Tibial artery (tissue), 4 donors: ENCODE measurements at places on chromosomes 3 and 15.

GRCh38 chr3:125428216-125428830 is 53.2 kb upstream of the ZNF148 start:
- no peak overlapping the region for H3K27ac ChIP-seq
- no peak overlapping the region for H3K4me3 ChIP-seq
- no peak for DNase-seq
- no peaks in the 10 kb centered on the region for H3K4me1 ChIP-seq
- no peaks in the 10 kb centered on the region for H3K27me3 ChIP-seq
- H3K36me3 ChIP-seq = no peaks in the 10 kb centered on the region

GRCh38 chr15:59437142-59437816 is 707 bp upstream of the FAM81A start:
- H3K4me3 ChIP-seq = peak overlapping the region; percentile 55
- H3K27me3 ChIP-seq = no peaks in the 10 kb centered on the region
- H3K4me1 ChIP-seq = no peaks in the 10 kb centered on the region

DNA sequence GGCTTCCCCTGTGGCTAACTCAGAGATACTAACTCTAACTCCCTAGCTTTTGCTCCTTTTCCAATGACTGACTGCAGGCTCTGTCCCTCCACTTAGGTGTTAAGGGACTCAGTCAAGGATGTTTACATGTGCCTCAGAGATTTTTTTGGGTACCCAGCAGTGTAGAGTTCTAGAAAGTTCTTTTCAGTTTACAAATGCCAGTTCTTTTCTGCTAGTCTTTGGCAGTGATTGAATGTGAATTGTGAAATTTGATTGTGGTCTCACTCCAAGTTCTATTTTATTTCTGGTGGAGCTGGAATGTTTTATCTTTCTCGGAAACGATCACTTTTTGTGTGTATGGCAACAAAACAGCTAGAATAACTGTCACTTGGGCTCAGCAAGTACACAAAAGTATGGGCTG is 60.6 kb downstream of the IL1RAP start:
- no peaks in the 10 kb centered on the region for H3K4me1 ChIP-seq
- no peak for DNase-seq
- H3K27me3 ChIP-seq = no peaks in the 10 kb centered on the region

- no peaks in the 10 kb centered on the region for H3K4me1 ChIP-seq
- no peaks in the 10 kb centered on the region for H3K27me3 ChIP-seq
- DNase-seq = peak; percentile 84
- H3K4me3 ChIP-seq = no peak overlapping the region
- H3K36me3 ChIP-seq = no peaks in the 10 kb centered on the region
- no peak overlapping the region for H3K27ac ChIP-seq
Measured at GRCh38 chr3:196096382-196096953, 14.6 kb upstream of the TFRC start.

GRCh38 chr15:69413822-69414700 is at the start of gene KIF23:
TSS of gene KIF23 (plus strand) at chr15:69414349. CDS start at chr15:69414466, 117 bp downstream.
- DNase-seq = peak; percentile 87
- peak within 1 kb of the TSS; percentile 52 for H3K27ac ChIP-seq
- no peaks in the 10 kb centered on the region for H3K36me3 ChIP-seq
- H3K4me3 ChIP-seq = peak within 1 kb of the TSS; percentile 71
- peaks cover 70% of the 10 kb centered on the region for H3K4me1 ChIP-seq

DNA sequence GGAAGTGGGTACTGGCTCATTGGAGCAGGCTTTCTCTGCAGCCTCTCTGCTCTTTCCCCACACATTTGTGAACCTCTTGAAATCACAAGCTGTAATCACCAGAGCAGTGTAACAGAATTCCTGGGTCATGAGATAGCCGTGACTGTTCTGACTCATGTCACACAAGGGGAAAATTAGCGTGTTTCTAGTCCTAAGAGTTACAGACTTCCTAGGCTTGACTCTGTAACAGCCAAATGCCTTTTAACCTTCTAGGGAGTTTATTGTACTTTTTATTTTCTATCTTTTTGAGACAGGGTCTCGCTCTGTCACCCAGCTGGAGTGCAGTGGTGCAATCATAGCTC is 54.7 kb upstream of the TRAK1 start:
- peaks cover 74% of the 10 kb centered on the region for H3K4me1 ChIP-seq
- no peaks in the 10 kb centered on the region for H3K27me3 ChIP-seq
- no peak overlapping the region for H3K4me3 ChIP-seq

DNA sequence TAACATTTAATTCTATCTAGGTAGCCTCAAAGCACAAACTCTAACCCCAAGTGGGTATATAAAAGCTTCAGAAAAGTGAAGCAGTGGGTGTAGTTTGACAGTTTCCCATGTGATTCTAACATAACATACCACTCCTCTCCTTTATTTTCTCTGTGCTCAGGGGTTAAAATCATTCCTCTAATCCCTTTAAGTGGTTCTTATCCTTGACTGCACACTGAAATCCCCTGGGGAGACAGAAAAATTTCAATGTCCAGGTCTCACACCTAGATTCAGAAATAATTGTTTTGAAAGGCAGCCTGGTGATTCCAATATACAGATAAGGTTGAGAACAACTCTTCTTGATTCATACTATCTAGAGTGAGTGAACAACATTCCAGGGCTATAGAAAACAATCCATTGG is 986.4 kb downstream of the ROBO1 start:
- no peaks in the 10 kb centered on the region for H3K4me1 ChIP-seq
- no peak for DNase-seq
- H3K27ac ChIP-seq = no peak overlapping the region

DNA sequence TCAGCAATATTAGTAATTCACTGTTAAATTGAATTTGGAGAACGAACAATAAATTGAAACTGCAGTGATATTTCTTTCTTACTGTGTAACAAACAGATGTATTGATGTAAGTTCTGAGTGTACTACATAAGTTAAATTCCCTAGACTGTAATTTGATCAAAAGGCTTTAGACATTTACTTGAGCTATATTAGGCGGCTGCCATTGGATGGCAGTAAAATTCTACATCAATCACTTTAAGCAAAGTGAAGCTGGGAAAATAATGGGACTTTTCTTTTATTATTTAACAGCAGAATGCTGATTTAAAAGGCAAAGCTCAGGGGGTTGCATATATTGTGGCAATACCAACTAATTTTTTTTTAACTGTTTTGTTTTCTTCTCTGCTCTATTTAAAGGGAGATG is 212.6 kb upstream of the PLSCR5 start:
- H3K27me3 ChIP-seq = no peaks in the 10 kb centered on the region
- no peak for DNase-seq
- no peak overlapping the region for H3K4me3 ChIP-seq
- no peaks in the 10 kb centered on the region for H3K36me3 ChIP-seq
- H3K27ac ChIP-seq = no peak overlapping the region

DNA sequence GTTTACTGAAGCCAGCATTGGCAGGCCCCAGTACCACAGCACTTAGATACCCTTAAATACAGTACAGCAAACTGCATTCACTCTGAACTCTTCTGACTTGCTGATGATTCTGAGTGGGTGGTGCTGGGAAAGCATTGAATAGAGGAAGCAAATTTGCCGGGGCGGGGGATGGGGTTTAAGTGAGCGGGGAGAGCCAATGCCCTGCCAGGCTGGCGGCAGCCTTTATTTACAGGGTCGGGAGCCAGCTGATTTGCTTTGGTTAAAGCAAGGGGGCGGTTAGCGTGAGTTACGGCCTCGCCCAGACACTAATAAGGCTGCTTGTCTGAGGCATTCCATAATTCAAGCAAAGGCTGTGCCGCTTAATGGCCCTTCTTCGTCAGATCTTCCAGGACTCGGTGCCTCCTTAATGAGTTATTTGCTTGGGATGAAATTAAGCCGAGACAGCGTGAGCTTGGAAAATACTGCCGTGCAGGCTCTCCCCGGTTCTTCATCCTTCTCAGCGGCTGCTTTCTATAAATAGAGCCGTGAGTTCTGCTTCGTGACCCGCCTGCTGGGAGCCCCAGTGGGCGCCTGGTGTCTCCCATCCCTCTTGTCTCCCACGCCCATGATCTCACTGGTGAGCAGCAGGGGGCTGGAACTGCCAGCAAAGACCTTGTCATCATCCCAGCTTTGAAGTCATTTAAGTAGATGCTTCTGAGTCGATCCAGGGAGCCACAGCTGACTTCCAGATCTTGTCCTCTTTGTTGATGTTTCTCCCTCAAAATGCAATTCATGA is 25.8 kb downstream of the SPSB4 start:
- peak overlapping the region; percentile 46 for H3K4me3 ChIP-seq
- peak overlapping the region; percentile 53 for H3K27ac ChIP-seq
- no peaks in the 10 kb centered on the region for H3K27me3 ChIP-seq
- H3K36me3 ChIP-seq = no peaks in the 10 kb centered on the region

- no peaks in the 10 kb centered on the region for H3K36me3 ChIP-seq
- no peak for DNase-seq
- H3K4me1 ChIP-seq = no peaks in the 10 kb centered on the region
Measured at GRCh38 chr15:84970843-84971242, 10.8 kb upstream of the PDE8A start.

DNA sequence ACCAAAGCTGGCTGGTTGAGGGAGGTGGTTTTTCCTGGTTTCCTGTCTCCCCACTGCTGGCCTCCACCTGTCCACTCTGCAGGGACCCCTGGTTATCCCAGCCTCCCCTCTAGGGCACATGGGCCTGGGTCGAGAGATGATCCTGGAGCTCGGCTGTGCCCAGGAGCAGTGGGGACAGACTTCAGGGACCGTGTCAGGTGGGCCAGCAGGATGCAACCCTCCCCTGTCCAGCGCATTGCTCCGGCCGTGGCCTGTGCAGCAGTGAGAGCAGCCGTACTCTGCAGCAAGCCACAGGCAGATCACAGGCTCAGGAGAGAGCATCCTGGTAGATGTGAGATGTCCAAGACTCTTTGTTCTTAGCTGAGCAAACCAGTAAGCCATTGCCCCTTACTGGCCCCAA is 92.5 kb upstream of the RPL32 start:
- peaks cover 52% of the 10 kb centered on the region for H3K36me3 ChIP-seq
- H3K27ac ChIP-seq = peak overlapping the region; percentile 85
- peaks cover 17% of the 10 kb centered on the region for H3K4me1 ChIP-seq
- H3K4me3 ChIP-seq = no peak overlapping the region
- DNase-seq = no peak

- DNase-seq = no peak
- peaks cover 3% of the 10 kb centered on the region for H3K4me1 ChIP-seq
- no peak overlapping the region for H3K4me3 ChIP-seq
- H3K36me3 ChIP-seq = peaks cover 34% of the 10 kb centered on the region
Measured at GRCh38 chr3:127814325-127814781, 8.0 kb downstream of the MGLL start.

GRCh38 chr3:42836150-42837123 is 27.2 kb downstream of the ACKR2 start:
- no peaks in the 10 kb centered on the region for H3K27me3 ChIP-seq
- H3K4me3 ChIP-seq = no peak overlapping the region
- no peaks in the 10 kb centered on the region for H3K4me1 ChIP-seq
- no peak for DNase-seq
- no peak overlapping the region for H3K27ac ChIP-seq

GRCh38 chr3:55526332-55527030 is 39.4 kb upstream of the WNT5A start:
- H3K4me1 ChIP-seq = no peaks in the 10 kb centered on the region
- no peak overlapping the region for H3K27ac ChIP-seq
- no peaks in the 10 kb centered on the region for H3K36me3 ChIP-seq
- H3K27me3 ChIP-seq = no peaks in the 10 kb centered on the region
- DNase-seq = no peak

DNA sequence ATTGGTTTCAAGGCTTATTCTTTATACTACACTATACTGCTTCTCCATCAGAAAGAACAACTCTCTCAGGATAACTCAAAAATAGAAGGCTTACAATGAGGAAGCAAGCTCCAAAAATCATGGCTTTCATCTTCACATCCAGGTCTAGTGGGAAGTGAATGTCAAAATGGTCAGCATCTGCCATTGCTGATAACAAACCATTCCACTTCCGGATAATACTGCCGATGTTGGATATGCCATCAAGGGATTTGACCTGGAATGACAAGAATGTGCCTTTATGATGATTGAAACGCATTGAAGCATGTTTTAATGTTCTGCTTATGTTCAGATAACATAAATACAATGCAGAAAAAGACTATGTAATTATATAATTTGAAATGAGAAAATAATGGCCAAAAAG is 34.0 kb upstream of the PLOD2 start:
- no peak overlapping the region for H3K4me3 ChIP-seq

DNA sequence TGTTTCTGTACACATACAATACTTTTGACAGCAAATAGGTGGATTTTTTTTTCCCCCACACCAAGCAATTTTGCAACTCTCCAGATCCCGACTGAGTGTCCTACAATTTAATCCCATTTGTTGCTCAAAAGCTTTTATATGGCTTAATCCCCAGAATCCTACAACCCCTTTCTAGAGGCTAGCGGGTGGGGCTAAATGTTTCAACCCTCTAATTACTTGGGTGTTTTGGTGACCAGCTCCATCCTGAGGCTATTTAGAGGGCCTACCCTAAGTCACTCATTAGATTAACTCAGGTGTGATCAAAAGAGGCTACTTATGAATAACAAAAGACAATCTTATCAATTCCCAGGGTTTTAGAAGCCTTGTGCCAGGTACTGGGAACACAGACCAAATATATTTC is 21.0 kb upstream of the FBXL2 start:
- no peak overlapping the region for H3K4me3 ChIP-seq
- H3K36me3 ChIP-seq = no peaks in the 10 kb centered on the region
- DNase-seq = no peak
- H3K27me3 ChIP-seq = no peaks in the 10 kb centered on the region
- no peaks in the 10 kb centered on the region for H3K4me1 ChIP-seq

GRCh38 chr15:40549894-40550293 is 14.9 kb downstream of the CCDC32 start:
- no peak overlapping the region for H3K4me3 ChIP-seq
- H3K36me3 ChIP-seq = peaks cover 50% of the 10 kb centered on the region
- no peaks in the 10 kb centered on the region for H3K4me1 ChIP-seq
- no peaks in the 10 kb centered on the region for H3K27me3 ChIP-seq

GRCh38 chr15:90126596-90127435 is 24.5 kb upstream of the IDH2 start:
- DNase-seq = no peak
- H3K36me3 ChIP-seq = no peaks in the 10 kb centered on the region
- no peak overlapping the region for H3K4me3 ChIP-seq
- no peak overlapping the region for H3K27ac ChIP-seq

DNA sequence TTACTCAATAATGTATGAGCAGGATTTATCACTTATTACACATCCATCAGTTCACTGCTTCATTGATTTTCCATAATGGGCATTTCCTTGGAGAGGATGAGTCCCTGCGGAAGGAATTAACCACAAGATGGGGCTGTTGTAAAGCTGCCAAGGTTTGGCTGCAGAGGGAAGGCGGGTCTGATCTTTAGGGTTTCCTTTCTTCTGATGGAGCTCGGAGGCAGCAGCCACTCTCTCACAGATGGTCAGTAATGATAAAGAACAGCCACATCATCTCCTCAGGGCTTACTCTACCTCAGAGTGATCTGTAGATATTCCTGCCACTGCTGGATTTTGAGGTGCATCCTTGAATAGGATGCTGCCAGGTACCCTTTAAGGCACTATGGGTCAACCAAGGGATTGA is 115.2 kb downstream of the USP13 start:
- no peaks in the 10 kb centered on the region for H3K4me1 ChIP-seq
- peaks cover 45% of the 10 kb centered on the region for H3K36me3 ChIP-seq
- no peak for DNase-seq
- H3K27ac ChIP-seq = no peak overlapping the region
